ENCODE measurements at places on chromosomes 3 and 15. TPM values are rescaled to one million over a fixed set of nuclear protein-coding genes. Genes with fewer than 3 reads are reported as not detected.

Gene NOX5
- total RNA-seq, result not detected

Gene ATP8B4
- total RNA-seq, result not detected

Gene TMEM212
- total RNA-seq, result not detected

Gene ADAMTS9
- 38.3 TPM for total RNA-seq

Gene LRRC2
- not detected for total RNA-seq

Gene RBP2
- not detected for total RNA-seq

Gene CIP2A
- total RNA-seq, result 29.9 TPM

Gene IL16
- under 0.01 TPM for total RNA-seq

Gene GAP43
- total RNA-seq, result not detected

Gene B3GALNT1
- 36.9 TPM for total RNA-seq

Gene GOLGA8M
- 1.9 TPM for total RNA-seq

Gene PCOLCE2
- total RNA-seq, result 2.6 TPM

Gene GOLGA6L7
- total RNA-seq, result not detected

Gene SHC4
- total RNA-seq, result 0.15 TPM

Gene ISL2
- not detected for total RNA-seq

Gene OXTR
- under 0.01 TPM for total RNA-seq

Gene TMEM40
- total RNA-seq, result not detected

Gene RNF123
- 22.7 TPM for total RNA-seq

Gene SLC12A1
- not detected for total RNA-seq

Gene FOXB1
- not detected for total RNA-seq

Gene SMAD6
- 12.2 TPM for total RNA-seq

Gene DLEC1
- not detected for total RNA-seq

Gene TPRG1
- under 0.01 TPM for total RNA-seq

Gene CSPG5
- 0.32 TPM for total RNA-seq
